AG08396 (cell line): ENCODE measurements at places on chromosomes 3 and 15.
A peak's percentile ranks its signal among the peaks of the same experiment; 100 is the strongest.

- peak; percentile 5 for DNase-seq
These were observed 47.5 kb downstream of the CHL1 start for GRCh38 chr3:244041-244440.

DNA sequence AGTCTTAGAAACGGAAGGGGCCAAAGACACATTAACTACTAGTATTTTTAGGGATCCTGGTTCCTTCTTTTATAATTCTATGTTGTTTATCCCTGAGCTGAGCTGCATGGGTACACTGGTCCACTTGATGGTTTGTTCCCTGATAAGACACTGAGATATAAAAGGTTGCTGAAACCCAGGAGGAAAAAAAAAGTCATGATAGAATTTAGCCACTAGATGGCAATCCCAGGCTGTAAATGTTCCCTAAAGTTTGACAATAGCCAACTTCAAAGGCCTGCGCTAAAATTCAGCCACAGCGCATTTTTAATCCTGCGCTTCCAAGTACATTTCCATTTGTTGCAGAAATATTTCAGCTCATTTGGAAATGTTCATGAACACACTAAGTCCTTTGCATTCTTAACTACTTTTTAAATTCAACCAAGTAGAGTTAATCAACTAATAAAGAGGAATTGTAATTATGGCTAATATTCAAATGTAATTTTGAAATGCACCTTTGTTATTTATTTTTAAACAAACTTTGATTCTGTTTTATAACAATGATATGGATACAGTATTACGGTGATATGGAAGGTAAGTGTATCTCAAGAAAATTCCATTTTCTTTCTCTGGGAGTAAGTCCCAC, 249.3 kb upstream of the FEZF2 start:
- peak; percentile 41 for DNase-seq

DNA sequence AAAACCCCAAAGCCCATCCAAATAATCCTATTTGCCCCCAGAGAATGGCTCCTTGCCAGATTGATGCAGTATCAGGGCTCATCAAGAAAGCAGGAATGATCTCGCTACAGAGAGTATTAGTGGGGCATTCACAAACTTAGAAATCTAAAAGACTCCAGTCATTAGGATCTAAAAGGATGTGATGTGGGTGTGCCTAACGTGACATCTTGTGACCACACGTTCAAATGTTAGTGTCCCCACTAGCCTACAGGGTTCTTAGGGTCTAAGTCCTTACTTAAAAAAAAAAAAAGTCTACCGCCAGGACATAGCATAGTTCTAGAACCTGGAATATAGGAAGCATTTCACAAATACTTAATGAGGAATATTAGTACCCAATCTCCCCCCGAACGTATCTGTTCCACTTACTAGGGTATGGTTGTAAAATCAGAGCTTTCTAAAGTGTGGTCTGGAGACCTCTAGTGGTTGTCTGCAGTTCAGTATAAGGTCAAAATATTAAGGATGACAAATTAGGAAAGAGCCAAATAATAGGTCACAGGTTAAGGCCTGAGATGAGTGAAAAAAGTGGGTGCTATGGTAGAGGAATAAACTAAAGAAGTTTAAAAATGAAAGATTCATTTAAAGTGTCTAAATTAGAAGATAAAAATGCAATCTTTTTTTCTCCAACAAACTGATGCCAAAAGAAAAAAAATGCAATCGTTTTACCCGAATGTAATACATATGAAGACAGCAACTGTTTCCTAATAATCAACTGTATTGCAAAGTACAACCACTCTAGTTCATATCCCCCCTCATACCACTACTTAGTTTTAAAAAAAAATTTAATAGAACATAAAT, 4.2 kb upstream of the CHRM5 start:
- peak; percentile 27 for DNase-seq

GRCh38 chr3:134093956-134094355, 64.2 kb upstream of the SLCO2A1 start:
- DNase-seq: no peak

DNA sequence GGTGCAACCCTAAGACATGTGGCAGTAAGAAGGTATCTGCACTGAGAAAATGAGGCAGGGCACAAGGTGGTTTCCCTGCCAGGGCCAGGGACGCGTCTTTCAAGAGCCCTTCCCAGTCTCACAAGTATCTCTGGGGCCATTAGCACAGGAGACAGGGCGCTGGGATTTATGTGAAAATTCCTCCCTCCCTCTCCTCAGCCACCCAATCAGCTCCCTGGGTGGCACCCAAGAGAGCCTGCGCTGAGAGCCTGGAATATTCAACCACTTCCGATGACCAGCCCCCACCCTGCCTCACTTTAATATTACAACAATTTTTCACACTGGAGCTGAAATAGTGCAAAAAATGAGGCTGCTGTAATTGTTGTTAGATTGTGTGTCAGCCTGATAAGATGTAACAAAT, 26.1 kb downstream of the SEC61A1 start:
- DNase-seq: no peak

- DNase-seq: no peak
These were observed 928.2 kb downstream of the EPHA3 start for GRCh38 chr3:90035643-90036042.
